ENCODE measurements at places on chromosomes 13 and 19.

GRCh38 chr13:76632401-76633044 lies 253.7 kb downstream of the KCTD12 start:
- DNase-seq, result peak; percentile 21

DNA sequence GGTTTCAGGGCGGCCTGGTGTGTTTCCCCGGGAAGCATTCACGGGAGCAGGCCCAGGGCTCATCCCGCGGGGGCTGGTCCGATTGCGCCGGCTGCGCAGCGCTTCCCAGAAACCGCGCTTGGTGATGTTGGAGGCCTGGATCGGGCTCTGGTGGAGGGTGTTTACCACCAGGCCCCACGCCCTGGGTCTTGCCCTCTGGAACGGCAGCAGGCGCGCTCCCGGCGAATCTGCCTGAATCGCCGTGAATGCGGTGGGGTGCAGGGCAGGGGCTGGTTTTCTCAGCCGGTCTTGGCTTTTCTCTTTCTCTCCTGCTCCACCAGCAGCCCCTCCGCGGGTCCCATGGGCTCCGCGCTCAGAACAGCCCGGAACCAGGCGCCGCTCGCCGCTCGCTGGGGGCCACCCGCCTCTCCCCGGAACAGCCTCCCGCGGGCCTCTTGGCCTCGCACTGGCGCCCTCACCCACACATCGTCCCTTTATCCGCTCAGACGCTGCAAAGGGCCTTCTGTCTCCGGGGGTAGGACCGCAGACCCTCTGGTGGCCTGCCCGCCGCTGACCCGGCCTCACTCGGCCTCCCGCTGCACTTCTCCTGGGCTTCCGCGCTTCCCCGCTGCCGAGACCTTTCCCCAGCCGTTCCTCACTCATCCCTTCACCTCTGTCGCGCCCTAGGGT lies 69.4 kb upstream of the GJB6 start:
- peak; percentile 5 for DNase-seq

GRCh38 chr19:7680606-7681339 lies at the start of gene TRAPPC5:
TSS of gene TRAPPC5 (plus strand) at chr19:7680833. CDS start at chr19:7682254, 1,421 bp downstream.
- peak; percentile 84 for DNase-seq

- no peak for DNase-seq
Observed at GRCh38 chr13:25525884-25526283, 154.1 kb downstream of the ATP8A2 start.

- DNase-seq, result no peak
Observed at GRCh38 chr13:40143559-40143958, 488.1 kb downstream of the COG6 start.

GRCh38 chr13:112958127-112958989 lies 10.7 kb upstream of the MCF2L start:
- no peak for DNase-seq

- DNase-seq, result no peak
Observed at GRCh38 chr13:23007426-23007825, 173.4 kb upstream of the SGCG start.

DNA sequence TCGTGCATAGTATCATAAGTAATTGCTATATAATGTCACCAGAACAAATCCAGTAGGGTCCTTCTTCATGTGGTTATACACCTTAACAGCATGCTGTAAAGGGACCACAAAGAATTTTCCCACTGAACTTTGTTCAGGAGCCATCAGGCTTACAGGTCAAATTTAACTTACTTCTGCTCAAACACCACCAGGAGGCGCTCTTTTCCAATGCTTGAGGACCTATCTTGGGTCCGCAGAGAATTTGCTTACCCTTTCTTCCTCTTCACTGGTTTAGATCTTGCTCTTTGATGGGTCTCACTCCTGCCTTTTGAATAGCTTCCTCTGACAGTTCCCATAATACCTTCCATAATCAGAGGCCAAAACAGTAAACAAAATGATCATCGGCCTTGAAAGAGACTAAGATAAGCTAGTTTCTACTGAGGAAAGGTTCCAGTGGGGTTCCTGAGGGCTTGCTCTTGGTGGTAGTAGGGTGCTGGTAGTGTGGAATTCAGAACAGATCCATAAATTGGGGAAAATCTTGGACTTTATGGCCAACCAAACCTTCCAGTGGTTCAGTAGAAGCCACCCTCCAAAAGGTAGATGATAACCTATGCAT lies 37.4 kb downstream of the SCGB2B2 start:
- peak; percentile 83 for DNase-seq

- peak; percentile 98 for DNase-seq
Observed at GRCh38 chr19:4744451-4745174, 21.0 kb upstream of the DPP9 start.
